ENCODE measurements at places on chromosomes 13 and 19. TPM values are rescaled to one million over a fixed set of nuclear protein-coding genes. Genes with fewer than 3 reads are reported as not detected.

GRCh38 chr13:95697052-95697680 is 20.2 kb downstream of the DNAJC3 start:
- DNase-seq, result no peak

Gene CEBPA
- total RNA-seq, result 2.3 TPM

DNA sequence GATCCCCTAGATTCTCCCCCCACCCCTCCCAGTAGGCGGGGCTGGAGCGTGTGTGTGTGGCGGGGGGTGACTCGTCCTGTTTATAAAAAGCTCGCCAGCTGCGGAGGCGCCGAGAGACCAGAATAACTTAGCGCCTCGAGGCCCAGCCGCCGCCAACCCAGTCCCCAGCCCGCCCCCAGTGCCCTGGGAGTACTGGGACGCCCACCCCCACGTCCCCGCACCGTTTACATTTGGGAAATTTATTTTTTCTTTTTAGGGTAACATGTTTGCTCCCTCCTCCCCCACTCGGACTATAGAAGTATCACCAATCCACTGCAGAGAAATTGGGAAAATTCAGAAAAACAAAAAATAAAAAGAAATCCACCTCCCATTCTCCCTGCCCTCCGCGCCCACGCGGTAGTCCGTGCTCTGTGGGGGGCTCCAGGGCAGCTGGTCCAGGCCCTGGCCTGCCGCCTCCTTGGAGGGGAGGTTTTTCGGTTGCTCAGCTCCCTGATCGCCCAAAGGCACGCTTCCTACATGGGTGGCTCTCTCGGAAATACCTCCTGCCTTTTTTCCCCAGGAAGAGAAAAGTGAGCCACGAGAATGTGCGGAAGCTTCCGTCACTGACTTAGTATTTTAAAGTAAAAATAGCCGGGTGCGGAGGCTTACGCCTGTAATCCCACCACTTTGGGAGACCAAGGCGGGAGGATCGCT is 1.5 kb upstream of the RAB3A start:
- peak; percentile 94 for DNase-seq

- no peak for DNase-seq
Measured at GRCh38 chr13:94914895-94915294, 202.6 kb upstream of the SOX21 start.

DNA sequence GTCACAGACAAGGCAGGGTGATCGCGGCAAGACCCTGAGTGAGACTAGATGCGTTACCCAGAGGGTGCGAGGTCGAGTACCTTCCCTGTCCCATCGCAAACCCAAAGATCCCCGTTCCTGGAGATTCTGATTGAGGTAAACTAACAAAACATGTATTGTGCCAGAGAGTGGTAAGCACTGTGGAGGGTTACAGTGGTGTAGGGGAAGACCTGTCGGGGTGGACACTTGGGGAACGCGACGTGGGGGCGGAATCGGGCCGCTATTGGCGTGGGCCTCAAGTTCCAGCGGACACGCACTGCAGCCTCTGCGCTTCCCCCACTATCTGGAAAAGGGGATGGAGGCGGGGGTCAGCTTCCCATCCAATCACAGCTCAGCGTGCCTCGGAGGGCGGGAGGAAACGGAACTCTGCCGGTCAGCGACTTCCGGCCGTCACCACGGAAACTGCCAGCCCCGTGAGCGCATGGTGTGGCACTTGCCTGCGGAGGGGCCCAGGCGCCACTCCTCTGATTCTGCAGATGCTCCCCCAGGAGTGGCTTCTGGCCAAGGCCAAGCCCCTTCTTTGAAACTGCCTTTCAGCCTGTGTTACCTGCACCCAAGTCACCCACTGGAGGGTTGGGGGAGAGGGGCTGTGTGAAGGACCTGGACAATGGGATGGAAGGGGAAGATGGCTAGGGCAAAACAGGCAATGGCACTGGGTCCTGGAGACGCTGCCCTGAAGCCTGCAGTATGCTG is 1.0 kb upstream of the UBE2M start:
- DNase-seq, result peak; percentile 95

- DNase-seq, result no peak
Measured at GRCh38 chr13:114058051-114058867, 74.2 kb downstream of the RASA3 start.

DNA sequence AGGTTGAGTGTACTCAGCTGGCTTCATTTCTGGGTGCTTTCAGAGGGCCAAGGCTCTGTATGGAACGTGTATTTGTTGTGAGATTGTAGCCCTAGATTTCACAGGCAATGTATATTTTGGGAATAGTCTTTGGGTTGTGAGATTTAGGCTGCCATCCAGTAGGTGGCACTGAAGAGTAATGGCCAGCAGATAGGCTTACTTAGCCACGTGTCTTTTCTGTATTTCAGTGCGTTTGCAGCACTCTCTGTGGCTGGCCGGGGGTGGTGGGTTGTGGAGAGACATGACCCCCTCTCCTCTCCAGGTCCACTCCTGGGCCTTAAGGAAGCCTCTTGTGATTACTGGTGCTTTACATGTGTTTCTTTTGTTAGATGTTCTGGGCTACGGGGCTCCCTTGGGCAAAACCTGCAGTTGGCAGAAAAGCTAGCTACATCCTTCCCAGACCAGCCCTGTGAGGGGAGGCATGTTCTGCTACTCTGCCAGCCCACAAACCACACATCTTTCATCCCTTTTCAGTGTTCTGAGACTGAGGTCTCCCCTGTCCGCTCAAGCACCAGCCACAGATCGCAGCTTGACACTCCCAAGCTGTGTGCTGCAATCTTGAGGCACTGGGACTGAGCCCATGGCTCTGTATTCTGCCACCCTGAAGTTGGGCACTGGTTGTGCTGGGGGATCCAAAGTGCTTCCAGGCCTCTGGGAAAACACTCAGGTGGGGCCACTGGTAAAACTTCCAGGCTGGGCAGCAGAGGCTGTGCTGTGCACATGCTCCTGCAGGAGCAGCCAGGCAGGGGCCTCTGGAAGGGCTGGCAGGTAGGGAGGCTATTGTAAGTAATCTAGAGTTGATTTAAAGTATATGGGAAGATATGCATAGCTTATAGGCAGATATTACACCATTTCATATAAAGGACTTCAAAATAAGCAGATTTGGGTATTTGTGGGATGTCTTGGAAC is 1096.8 kb upstream of the PCDH20 start:
- no peak for DNase-seq

- no peak for DNase-seq
Measured at GRCh38 chr19:51702825-51703574, 9.9 kb downstream of the SPACA6 start.

- DNase-seq, result no peak
Measured at GRCh38 chr13:43846496-43847158, 32.9 kb downstream of the CCDC122 start.

- DNase-seq, result no peak
Measured at GRCh38 chr19:1942934-1943555, 2.1 kb downstream of the CSNK1G2 start.

- DNase-seq, result peak; percentile 88
Measured at GRCh38 chr13:26698392-26699196, 62.0 kb downstream of the GPR12 start.

DNA sequence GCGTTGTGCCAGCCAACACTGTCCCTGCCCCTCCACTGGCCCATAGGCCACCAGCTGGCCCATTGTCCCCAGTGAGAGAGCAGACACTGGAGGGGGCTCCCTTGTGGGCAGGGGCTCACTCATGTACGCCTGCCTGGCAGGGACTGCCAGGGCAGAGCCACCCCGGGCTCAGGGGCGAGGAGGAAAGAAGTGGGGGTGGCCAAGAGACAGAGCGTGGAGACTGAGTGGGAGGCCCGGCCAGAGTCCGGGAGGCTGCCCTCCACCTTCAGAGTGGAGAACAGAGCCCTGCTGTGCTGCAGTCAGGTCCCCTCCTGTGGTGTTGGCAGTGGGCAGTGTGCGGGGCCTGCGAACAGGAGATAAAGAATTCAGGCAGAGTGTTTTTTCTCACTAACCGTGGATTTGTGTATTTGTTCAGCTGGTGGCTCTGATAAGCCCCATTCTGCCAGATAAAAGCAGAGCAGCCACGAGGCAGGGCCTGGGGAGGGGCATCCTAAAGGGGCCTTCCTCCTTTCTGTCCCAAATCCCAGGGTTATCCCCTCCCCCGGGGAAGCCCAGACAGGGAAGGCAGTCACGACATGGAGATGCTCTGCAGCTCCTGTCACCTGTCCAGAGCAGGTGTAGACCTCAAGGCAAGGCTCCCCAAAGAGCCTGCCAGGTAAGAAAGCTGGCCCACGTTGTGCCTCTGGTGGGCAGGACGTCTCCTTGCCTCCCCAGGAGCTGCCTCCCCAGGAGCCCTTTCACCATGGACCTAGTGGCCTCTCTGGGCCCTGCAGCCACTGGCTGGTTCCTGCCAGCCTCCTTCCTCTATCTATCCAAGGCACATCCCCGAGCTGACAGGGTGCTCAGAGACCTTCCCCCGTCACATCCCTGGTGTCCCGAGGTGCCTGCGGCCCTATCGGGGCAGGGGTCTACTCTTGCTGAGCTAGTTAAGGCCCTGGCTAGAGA is 33.0 kb downstream of the LYL1 start:
- DNase-seq, result no peak

Gene SWSAP1
- 1.3 TPM for total RNA-seq

DNA sequence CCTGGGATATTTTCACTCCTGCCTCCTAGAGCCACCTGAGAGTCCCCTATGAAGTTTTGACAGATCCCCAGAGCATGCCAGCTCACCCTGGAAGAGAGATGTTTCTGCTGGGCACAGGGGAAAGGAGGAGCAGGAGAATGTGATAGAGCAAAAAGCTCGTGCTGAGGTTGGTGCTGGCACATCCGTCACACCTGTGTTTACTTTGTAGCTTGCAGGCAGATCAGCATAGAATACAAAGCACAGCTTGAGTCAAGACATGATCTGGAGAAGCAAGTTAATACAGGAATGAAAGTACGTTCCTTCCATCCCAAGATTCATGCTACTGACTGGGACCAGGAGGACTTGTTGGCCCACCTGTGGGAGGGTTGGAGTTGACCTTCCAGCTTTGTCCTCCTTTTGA is 46.1 kb downstream of the HSPH1 start:
- no peak for DNase-seq

DNA sequence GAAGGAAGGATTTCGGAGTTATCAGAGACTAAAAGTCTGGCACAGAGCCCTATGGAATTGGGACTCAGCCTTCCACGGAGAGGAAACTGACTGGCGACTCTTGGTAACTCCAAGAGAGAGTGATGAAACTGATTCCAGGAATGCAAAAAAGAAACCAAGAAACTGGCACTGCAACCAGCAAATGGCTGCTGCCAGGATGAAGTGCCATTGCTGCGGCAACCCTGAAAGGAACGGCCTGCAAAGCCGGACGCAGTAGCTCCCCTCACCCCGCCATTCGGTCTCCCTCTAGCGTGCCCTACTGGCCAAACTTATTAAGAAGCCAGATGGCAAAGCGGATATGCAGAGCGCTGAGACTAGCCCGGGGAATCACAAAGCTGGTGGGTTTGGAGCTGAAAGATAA is 236.0 kb downstream of the PCDH9 start:
- peak; percentile 79 for DNase-seq

DNA sequence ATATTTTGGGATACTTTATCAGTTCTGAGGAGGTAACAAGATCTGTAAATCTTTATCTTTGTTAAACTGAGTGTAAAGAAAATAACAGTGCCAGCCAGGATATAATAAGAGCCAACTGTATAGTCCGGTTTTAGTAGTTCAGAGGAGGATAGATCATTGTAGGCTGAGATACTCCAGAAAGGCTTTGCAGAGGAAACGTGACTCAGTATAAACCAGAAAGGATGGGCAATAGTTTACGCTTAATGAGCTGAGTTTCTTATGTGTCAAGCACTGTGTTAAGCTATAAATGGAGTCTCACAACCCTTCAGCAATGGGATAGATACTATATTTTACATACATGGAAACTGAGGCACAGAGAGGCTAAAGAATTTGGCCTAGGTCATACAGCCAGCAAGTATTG is 3.8 kb downstream of the RFXAP start:
- no peak for DNase-seq

GRCh38 chr13:34425327-34425949 is 516.6 kb upstream of the NBEA start:
- no peak for DNase-seq

DNA sequence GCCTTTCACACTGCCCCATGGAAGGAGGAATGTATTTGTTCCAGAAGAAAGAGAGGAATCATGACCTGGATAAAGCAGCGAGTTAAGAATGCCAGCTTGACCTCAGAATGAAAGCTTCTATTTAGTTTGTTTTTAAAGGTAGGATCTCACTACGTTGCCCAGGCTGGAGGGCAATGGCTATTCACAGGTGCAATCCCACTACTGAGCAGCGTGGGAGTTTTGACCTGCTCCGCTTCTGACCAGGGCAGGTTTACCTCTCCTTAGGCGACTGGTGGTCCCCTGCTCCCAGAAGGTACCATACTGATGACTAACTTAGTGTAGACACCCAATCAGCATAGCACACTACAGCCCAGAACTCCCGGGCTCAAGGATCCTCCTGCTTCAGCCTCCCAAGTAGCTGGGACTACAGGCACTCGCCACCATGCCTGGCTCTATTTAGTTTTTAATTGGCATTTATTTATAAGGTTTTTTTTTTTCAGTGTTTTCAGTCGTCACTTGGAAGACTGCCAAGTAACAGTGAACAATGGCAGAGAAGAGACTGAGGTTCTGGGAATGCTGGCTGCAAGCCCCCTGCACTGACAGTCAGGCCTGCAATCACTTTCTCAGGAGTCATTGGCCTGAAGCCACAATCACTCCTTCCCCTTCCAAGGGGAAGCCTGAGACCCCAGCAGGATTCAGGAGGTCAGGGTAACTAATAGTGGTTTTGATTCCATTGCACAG is 73.1 kb downstream of the EPS15L1 start:
- DNase-seq, result no peak

- no peak for DNase-seq
Measured at GRCh38 chr19:18764591-18765051, 26.5 kb downstream of the COMP start.

DNA sequence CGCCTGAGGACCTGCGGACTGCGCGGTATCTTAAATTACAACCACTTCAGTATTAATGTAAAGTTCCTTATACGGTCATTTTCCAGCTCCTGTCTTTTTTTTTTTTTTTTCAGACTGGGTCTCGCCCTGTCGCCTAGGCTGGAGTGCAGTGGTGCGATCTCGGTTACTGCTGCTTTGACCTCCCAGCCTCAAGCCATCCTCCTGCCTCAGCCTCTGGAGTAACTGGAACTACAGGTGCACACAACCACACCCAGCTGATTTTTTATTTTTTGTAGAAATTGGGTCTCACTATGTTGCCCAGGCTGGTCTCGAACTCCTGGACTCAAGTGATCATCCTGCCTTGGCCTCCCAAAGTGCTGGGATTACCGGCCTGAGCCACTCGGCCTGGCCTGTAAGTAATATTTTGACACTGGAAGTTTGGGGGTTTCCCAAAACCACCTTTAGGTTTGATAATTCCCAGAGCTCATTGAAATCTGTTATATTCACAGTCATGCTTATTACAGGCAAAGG is 406 bp upstream of the EID2B start:
- DNase-seq, result no peak

- no peak for DNase-seq
Measured at GRCh38 chr19:21603431-21604231, 98.2 kb downstream of the ZNF429 start.

Gene CLIP3
- total RNA-seq, result 7.1 TPM

All from cardiac septum (tissue), 1 donor.